ENCODE measurements at places on chromosomes 13 and 19.

- DNase-seq = no peak
Measured at GRCh38 chr13:22218797-22219196, 547.9 kb downstream of the FGF9 start.

DNA sequence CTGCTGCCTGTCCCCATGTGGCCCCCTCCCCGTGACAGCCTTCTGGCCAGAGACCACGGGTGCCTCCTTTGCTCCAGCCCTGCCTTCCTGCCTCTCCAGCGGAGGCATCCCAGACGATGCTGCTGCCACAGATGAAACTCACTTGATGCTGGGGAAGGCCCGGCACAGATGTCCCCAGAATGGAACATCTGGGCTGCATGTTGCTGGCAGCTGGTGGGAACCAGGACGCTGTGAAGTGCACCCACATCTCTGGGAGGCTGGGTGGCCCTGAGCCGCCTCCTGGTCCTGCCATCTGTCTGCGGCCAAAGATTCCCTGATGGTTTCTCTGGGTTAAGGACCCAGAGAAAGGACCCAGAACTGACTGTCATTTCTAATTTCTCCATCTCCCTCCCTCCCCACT lies 51.9 kb upstream of the PTPRS start:
- no peak for DNase-seq

DNA sequence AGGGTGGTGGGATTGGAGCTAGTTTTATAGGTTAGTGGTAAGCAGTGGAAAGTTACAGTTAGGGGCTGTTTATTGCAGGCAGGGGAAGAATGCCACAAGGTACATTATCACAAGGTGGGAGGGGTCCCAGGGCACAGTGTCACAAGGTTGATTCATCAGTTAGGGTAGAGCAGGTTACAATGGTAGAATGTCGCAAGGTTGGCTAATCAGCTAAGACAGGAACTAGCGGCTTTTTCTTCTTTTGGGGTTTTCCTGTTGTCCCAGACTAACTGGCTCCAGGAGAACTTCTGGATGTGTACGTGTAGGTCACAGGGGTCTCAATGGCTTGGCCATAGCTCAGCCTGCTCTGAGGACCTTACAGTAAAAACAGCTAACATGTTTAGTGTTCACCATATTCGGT lies 1221.1 kb downstream of the SLITRK1 start:
- no peak for DNase-seq

DNA sequence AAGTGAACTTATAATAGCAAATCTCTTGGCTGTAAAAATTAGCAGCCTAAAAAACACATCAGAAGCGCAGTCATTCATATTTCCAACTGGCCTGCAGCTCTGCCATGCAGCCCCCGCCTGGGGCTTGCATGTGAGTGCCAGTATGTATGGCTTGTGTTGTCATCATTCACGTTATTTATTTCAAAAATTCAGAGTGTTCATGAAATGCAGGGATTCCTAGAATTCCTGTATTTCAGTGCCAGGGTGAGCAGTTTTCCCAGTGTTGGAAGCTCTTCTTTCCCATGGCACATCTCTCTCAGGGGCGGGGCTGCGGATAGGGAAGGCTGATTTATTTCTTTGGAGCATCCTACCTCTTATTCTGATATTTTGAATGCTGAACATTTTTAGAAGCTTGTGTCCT lies 234.6 kb downstream of the FGF9 start:
- DNase-seq = no peak

- no peak for DNase-seq
Measured at GRCh38 chr19:18420930-18421329, 1.7 kb downstream of the SSBP4 start.

GRCh38 chr19:12864143-12864542 lies 17.1 kb downstream of the DNASE2 start:
- DNase-seq = no peak

GRCh38 chr19:13884726-13885591 lies 8.0 kb downstream of the NANOS3 start:
- DNase-seq = no peak

- no peak for DNase-seq
Measured at GRCh38 chr13:51270623-51271415, 48.6 kb downstream of the FAM124A start.

- DNase-seq = no peak
Measured at GRCh38 chr13:94712812-94713560, 641 bp upstream of the SOX21 start.

GRCh38 chr13:100476963-100477362 lies 111.6 kb downstream of the GGACT start:
- no peak for DNase-seq

GRCh38 chr19:39405958-39406655 lies 540 bp upstream of the ZFP36 start:
- DNase-seq = peak; percentile 90

DNA sequence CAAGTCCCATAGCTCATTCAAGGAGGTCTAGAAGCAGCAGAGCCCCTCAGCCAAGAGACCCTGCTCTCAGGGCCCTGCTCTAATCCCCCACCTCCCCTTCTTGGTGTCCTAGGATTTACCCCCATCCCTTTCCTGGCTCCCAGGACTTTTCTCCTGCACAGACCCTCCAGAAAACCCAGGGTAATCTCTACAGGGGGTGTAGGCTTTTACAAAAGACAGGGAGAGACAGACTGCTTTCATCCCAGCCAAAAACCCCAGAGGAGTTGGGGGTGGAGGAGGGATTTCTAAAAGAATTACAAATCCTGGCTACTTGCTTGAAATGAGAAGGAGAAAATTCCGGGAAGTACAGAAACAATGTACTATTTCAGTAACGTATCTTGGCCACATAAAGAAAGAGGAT lies 133.3 kb downstream of the TNFSF13B start:
- no peak for DNase-seq

- DNase-seq = no peak
Measured at GRCh38 chr19:56858026-56858425, 17.5 kb upstream of the PEG3 start.

- no peak for DNase-seq
Measured at GRCh38 chr13:112177450-112178288, 110.7 kb downstream of the SOX1 start.

- DNase-seq = peak; percentile 50
Measured at GRCh38 chr19:41691268-41691970, 3.3 kb upstream of the CEACAM7 start.

- DNase-seq = no peak
Measured at GRCh38 chr13:43387880-43388279, 364.5 kb downstream of the DNAJC15 start.

GRCh38 chr13:20672772-20673171 lies 30.7 kb upstream of the IL17D start:
- DNase-seq = no peak
